ENCODE measurements at places on chromosomes 5 and 9.

- DNase-seq: no peak
Measured at GRCh38 chr9:86315078-86315477, 32.7 kb upstream of the ISCA1 start.

DNA sequence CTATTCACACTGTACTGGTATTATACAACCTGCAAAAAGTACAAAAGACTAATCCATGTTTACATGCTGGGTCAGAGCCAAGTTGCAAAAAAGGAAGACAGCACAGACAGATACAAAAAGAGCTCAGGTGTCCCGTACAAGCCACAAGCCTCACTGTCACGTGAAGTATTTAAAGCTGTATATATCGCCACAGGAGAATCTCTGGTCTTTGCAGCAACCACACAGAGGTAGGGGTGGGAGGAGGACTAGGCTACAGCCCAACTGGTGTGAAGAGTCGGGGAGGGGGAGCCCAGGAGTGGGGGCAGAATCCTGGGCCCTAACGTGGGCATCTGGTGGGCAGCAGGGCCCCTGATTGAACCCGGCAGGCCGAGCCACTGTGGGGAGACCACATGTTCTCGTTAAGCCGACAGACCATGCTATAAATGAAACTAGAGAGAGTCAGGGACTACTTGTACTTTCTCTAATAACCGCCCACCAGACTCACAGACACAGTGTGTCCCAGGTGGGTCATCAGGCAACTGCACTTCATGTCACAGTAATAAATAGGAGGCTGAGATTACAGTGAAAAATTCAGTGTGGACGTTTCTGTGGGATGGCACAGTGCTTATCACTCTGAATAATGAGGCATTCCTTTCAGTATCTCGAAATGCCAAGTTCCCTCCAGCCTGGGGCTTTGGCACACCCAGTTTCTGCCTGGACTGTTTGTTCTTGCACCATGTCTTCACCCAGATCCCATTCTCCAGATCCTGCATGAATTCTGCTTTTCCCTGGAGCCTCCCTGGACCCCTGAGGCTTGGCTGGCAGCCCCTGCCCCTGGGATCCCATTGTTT is 79.3 kb upstream of the SH3PXD2B start:
- DNase-seq: no peak

GRCh38 chr9:35293376-35293964 is 131.7 kb downstream of the UNC13B start:
- DNase-seq: no peak

DNA sequence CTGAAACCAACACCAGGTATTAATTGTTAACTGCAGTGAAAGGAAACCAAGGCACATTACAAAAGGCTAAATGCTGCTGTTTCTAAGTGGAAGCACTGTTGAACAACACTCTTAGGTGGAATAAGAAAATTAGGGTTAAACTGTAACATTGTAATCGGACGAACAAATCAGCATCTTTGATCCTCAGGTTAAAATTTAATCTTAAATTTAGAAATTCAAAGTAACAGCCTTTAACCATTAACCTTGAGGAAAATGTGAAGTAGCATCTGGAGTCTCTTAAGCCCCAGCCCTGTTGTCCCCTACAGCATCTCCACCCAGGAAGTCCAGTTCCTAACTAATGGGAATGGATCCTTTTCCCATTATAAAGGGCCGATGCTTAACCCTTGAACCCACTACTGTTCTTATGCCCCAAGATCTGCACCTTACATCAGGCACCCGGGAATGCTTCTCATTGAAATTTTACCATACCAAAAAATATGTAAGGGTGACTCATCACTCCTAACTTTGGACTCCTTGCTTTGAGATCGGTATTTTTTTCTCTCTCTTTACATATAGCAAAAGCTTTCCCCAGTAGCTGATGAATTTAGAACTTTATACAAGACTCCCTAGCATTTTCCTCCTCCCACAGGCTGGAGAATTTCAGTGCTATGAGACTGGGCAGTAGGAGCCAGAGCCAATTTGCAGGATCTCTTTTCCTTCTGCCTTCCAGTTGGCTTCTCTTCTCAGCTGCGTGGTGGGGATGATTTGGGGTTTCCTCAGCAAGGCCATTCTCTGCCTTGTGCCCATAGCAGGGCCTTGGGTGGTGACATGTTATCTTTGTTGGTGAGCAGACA is 32.0 kb upstream of the ITGA2 start:
- DNase-seq: no peak

- no peak for DNase-seq
Measured at GRCh38 chr9:27468000-27468399, 56.1 kb upstream of the IFNK start.

DNA sequence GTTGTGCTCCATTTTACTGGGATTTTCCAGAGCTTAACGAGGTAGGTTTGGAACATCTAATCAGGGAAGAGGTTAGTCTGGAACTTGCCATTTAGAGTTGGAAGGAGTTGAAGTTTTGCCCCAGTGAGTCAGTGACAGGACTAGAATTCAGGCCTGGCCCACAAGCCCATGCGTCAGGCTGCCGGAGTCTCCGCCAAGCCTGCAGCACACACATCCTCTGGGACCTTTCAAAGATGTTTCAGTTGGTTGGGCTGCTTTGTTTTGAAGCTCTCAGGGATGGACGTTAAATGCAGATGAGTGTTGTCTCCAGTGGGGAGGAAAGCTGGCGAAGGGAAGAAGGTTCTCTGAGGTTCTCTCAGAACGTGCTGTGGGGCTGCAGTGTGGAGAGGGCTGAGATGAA is 147.0 kb downstream of the PSAT1 start:
- DNase-seq: no peak
